ENCODE measurements at places on chromosomes 2 and 18.

DNA sequence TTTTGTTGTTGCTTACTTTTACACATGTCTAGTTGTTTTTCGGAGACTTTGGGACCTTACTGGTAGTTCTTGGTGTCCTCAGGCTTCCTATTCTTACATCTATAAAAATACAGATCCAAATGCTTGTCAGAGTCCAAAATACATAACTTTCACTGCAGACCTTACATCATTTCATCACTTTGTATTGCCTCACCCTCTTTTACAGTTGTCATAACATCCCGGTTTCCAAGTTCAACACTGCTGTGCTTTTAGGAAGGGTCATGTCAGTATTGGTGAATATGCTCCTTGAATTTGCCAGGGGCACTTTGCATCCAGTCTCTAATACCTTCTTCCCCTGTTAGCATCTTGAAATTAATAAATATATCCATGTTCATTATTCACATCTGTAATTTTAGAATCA, 518.2 kb upstream of the RAB12 start:
- no peak for DNase-seq

DNA sequence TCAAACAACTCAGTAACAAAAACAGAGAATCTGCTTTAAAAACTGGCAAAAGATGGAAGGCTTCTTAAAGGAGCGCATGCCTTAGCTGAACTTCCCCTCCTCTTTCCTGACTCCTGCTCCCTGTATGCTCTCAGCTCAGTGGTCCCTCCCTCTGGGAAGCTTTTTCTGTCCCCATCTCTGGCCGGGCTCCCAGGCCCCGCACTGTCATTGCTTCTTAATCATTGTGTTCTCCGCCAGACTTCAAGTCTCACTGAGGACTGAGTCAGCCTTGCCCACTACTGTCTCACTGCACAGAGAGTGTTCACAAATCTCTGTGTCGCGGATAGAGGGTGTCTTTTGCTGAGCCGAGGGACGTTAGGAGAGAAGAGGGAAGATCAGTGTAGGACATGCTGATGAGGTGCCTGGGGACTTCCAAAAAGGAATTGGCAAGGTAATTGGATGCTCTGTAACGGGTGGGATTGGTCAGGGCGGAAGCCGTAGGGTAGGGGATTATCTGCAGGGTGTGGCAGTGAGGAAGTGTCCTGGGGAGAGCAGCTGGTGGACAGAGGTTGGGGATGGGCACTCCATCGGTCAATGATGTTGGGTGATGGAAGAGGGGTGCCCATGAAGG, 16.2 kb downstream of the TOGARAM2 start:
- DNase-seq = no peak

DNA sequence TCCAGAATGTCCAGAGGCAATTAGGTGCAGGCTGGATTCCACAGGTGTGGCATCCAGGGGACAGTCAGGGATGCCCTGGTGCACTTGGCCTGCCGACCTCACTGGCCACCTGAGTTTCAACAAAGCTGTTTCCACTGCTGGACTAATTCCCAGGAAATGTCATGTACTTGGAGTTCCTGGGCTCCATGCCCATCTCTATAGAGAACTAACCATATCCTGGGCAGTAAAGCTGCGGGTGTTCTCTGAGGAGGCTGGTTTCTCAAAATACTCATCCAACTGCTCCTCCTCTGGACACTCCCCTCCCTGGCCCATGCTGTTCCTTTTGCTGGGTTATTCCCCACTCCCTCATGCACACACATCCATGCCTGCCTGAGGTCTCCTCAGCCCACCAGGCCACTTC, 161.9 kb upstream of the SKOR2 start:
- no peak for DNase-seq

- DNase-seq = no peak
Observed at GRCh38 chr2:105425936-105426625, 27.2 kb upstream of the FHL2 start.

- DNase-seq = no peak
Observed at GRCh38 chr2:171191021-171191420, 30.3 kb upstream of the TLK1 start.

- DNase-seq = no peak
Observed at GRCh38 chr2:40279482-40279881, 172.4 kb downstream of the SLC8A1 start.

DNA sequence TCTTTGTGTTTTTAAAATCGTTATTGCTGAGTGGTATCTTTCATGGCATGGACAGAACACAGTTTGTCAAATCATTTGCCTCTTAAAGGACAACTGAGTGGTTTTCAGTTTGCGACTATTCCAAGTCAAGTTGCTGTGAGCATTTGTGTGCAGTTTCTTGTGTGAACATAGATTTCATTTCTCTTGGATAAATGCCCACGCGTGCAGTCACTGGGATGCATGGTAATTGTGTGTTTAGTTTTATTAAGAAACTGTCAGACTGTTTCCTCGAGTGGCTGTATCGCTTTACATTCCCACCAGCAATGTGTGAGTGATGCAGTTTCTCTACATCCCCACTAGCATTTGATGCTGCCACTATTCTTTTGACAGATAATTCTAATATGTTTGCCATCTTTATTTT, 154.0 kb upstream of the ARL4C start:
- DNase-seq = no peak

GRCh38 chr2:191756761-191757160, 78.8 kb downstream of the NABP1 start:
- no peak for DNase-seq

DNA sequence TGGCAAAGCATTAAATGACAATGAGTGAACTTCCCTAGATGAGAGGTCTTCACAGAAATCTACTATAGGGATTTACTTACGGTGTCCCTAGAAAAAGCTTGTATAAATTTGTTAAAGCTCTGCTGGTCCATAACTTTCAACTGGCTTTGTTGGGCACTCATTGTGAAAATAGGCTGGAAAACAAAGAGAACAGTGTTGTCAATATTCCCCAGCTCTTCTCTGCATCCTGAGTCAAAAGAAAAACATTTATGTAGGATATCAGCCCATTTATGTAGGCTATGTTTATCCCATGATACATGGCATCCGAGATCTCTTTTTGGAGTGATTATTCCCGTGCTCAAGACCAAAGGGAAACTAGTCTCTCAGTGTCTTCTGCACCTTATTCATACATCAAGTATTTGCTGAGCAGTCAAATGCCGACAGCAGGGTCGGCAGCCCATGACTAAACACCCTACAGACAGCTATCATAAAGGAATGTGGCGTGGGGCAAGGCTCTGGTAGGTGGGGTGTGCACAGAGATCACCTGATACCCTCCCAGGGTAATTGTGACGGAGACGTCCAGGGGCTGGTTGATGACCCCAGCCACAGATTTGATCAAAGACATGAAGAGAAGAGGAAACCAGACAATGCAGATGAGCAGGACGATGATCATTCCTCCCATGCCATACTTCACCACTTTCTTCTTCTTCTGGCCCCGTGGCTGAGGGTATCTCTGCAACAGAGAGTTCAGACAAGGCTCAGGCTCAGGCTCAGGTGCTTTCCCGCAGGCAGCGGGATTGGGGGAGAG, 155.9 kb downstream of the NAPG start:
- no peak for DNase-seq

- no peak for DNase-seq
Observed at GRCh38 chr2:147463881-147464520, 380.8 kb upstream of the ACVR2A start.

DNA sequence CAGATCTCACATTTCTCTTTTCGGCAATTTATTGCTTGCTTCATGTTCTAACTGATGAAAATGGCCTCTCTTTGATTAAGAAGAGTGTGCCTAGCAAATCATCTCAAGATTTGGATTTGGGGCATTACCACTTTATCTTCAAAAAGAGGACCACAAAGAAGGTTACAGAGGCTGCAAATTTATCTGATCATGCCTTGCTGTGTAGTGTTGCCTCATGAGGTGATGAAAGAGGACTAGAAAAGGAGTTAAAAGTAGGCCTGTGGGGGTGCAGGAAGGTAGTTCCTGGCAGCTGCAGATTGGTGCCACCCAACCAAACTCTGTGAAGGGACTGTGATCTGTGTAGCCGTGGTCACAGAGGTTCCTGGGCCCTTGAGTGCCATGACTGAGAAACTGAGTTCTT, 69.2 kb downstream of the PRELID3A start:
- DNase-seq = no peak

DNA sequence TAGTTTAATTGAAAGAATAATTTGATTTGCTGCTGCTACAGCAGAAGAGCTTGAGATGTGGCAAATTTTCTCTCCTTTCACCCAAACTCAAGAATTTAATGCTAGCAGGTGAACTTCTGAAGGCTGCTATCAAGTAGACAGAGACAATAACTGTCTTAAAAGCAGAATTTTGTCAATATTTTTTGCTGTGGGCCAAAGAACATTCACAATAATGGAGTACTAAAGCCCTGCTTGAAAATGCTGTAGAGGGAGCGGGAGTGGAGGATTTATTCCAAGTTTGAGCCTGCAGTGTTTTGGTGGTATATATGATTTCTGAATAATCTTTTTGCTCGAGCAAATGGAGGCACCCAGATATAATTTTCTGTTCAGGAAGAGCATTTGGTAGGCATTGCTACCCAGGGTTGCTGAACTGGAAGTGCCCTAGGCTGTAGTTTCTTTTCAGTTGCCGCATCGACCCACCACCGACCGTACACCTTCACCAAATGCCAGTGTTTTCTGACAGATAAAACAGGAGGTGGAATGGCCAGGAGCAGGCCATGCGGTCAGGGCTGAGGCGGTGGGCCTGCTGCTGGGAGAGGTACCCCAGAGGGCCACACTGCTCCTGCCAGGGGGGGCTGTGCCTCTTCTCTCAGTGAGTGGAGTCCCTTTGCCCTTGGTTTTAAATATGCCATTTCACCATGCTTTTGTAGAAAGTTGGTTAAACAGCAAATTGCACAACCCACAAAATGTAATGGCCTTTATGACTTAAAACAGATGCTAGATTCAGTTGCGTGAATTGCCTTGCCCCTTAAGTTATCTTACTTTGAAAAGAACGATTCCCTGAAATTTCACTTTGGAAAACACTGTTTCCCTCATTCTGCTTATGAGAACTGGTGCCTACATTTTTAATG, 36.4 kb downstream of the TSHZ1 start:
- no peak for DNase-seq

DNA sequence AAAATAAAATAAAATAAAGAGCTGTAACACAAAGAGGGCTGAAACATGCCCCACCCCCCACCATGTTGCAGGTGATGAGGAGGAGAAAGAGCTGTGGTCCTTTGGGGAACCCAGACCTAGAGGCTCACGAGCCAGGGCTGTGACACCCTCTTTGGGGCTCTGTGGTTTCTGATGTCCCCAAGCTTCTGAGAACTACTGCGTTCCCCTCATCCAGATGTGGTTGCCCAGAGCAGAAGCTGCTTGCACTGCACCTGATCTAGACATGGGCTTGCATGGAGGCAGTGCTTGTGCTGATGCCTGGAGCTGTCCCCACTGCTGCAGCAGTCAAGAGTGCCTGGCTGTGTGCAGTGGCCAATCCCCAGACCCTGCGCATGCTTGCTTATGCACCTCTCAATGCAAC, 687.9 kb upstream of the ACVR2A start:
- DNase-seq = no peak

DNA sequence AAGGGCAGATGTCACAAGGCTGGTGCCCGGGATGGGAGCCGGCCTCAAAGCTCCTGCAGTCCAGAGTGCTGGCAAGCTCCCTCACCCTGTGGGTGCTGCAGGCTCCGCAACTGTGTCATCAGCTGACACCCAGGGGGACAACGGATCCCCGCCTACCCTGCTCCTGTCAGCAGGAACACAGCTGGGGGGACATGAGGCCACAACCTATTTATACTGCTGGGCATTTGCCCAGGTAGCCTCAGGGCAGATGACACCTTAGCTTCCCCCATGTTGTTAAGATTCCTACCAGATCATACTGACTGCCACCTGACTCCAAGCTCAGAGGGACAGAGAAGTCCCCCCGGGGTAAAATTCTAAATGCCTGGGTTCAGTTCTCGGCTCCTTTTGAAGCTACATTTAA, 1.2 kb downstream of the ANKRD23 start:
- DNase-seq = no peak

DNA sequence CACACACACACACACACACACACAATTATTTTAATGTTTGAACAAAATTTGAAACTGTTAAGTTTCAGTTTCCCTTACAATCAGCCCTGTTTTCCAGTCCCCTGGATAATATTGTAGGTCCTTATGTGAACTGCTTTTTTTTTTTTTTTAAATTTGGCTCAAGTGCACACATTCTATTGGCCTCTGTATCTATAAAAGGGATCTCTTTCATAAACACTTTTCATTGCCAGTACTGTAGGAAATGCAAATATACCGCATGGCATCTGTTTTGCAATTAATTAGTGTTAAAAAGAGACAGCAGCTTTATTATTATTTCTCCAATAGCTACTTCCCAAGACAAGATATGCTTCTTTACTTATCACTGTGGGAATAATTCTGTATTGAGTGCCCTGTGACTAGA, 738.7 kb downstream of the EPHA4 start:
- DNase-seq = no peak
